Activated T-helper 2 cell treated with anti-CD3 and anti-CD28 coated beads, Interferon-gamma antibody, Interleukin-2, Interleukin-4, amounts not matched to agents 10 μg/mL and 5 μg/mL and 100 μg/mL, durations not matched to agents 14 hours and 24 hours and 36 hours (primary cell): ENCODE measurements at places on chromosomes 6 and 20.
A peak's percentile ranks its signal among the peaks of the same experiment; 100 is the strongest.

GRCh38 chr6:155309150-155309549 lies 5.1 kb downstream of the TFB1M start:
- no peak overlapping the region for H3K27ac ChIP-seq
- no peak overlapping the region for H3K4me3 ChIP-seq
- peaks cover 71% of the 10 kb centered on the region for H3K36me3 ChIP-seq
- H3K4me1 ChIP-seq = peaks cover 38% of the 10 kb centered on the region
- no peak for DNase-seq
- H3K27me3 ChIP-seq = no peaks in the 10 kb centered on the region

DNA sequence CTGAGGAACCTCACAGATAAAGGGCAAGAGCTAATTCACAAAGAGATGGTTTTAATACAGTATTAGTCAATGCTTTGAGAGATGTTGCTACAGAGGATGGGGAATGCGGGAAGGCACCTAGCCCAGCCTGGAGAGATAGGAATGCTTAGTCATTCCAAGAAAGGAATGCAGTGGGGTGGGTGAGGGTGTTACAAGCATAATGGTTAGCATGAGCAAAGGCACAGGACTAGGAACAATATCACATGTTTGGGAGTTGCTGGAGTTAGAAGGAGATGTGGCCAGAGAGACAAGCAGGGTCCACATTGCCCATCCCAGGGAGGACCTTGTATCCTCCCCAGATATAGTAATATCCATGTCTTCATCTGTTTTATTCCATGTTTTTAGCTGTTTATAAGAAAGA lies 107.0 kb upstream of the OGFRL1 start:
- H3K4me1 ChIP-seq = no peaks in the 10 kb centered on the region
- H3K36me3 ChIP-seq = no peaks in the 10 kb centered on the region
- no peak overlapping the region for H3K27ac ChIP-seq
- DNase-seq = no peak

- no peaks in the 10 kb centered on the region for H3K4me1 ChIP-seq
- no peak overlapping the region for H3K4me3 ChIP-seq
- no peak for DNase-seq
Observed at GRCh38 chr6:53765270-53765669, 29.5 kb upstream of the LRRC1 start.

GRCh38 chr6:37347670-37348111 lies 6.1 kb upstream of the RNF8 start:
- no peaks in the 10 kb centered on the region for H3K36me3 ChIP-seq
- DNase-seq = no peak
- H3K27me3 ChIP-seq = peaks cover 23% of the 10 kb centered on the region
- peaks cover 4% of the 10 kb centered on the region for H3K4me1 ChIP-seq
- no peak overlapping the region for H3K4me3 ChIP-seq

- H3K4me1 ChIP-seq = no peaks in the 10 kb centered on the region
- no peak for DNase-seq
- no peak overlapping the region for H3K27ac ChIP-seq
- no peak overlapping the region for H3K4me3 ChIP-seq
Observed at GRCh38 chr6:81561071-81561564, 191.4 kb downstream of the TENT5A start.

DNA sequence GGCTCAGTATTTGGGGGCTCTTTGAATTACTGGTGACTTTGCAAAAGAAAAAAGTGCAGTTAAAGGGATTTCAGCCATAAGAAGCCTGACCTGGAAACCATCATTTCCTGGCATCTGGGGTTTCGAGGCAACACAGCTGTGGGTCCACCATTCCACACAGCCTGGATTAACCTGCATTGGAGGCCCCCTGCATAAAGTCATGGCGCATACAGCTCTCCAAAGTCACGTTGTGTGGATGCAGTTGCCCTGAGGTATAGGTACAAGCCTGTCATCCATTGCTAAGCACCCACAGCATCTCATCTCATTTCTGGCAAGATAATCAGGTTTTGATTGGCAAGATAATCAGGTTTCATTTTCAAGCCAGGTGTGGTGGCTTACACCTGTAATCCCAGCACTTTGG lies 54.5 kb upstream of the TAGAP start:
- no peak overlapping the region for H3K4me3 ChIP-seq
- DNase-seq = no peak
- H3K4me1 ChIP-seq = peaks cover 80% of the 10 kb centered on the region
- no peaks in the 10 kb centered on the region for H3K36me3 ChIP-seq

DNA sequence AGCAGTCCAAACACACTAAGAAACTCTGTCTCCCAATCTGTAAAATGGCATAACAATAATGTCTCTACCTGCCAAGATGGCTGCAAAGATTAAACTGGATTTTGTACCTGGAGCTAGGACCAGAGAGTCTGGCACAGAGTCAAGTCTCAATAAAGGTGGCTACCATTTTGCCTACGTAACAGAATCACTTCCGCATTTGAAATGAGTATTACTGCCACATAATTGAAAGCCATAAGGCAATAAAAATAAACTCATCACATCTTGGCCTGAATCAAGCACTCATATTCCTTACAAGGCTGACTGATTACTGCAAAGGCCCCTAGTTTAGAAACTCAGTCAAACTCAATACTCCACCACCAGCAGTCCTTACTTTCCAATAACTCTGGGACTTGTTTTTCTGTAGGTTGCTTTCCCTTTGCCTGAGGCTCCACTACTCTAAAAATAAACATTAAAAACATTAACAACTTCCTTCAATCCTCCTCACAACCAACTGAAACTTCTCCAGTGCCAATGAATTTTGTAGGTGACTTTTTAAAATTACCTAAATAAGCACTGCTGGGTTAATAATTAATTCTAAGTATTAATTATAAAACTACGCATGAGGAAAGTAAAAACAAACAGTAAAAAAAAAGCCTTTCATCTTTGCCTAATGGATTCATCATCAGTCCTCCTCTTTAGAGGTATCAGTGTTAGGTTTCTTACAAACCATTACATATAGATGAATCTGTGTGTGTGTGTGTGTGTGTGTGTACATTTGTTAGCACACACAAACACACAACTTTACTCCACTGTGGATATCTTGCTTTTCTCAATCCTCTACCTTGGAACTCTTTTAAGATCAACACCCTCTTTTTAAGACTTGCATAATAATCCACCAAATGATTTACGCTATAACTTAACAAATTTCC lies 3.7 kb downstream of the KIF16B start:
- H3K4me1 ChIP-seq = peaks cover 22% of the 10 kb centered on the region
- no peak overlapping the region for H3K27ac ChIP-seq
- no peaks in the 10 kb centered on the region for H3K27me3 ChIP-seq
- no peaks in the 10 kb centered on the region for H3K36me3 ChIP-seq
- no peak overlapping the region for H3K4me3 ChIP-seq
- no peak for DNase-seq

- no peak for DNase-seq
- H3K27ac ChIP-seq = no peak overlapping the region
- no peak overlapping the region for H3K4me3 ChIP-seq
- no peaks in the 10 kb centered on the region for H3K36me3 ChIP-seq
- H3K4me1 ChIP-seq = no peaks in the 10 kb centered on the region
Observed at GRCh38 chr6:124772733-124773319, 189.4 kb upstream of the RNF217 start.

DNA sequence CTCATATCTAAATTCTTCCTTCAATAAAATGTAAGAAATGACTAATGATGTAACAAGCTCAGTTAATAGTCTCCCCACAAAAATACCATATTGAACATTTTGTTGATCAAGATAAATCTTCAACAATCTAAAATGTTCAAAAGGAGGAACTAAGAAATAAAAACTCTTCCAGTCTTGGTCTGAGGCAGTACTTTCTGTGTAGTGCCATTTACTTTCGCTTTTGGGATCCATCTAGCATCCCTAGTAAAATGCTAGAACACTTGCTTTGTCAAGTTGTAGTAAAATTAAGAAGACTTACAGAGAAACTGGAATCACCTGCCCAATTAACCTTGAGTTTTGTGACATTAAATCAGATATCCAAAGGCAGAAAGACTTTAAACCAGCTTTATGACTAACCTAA lies 246.4 kb downstream of the KHDRBS2 start:
- no peaks in the 10 kb centered on the region for H3K4me1 ChIP-seq
- no peak for DNase-seq
- no peak overlapping the region for H3K4me3 ChIP-seq
- no peak overlapping the region for H3K27ac ChIP-seq
- H3K27me3 ChIP-seq = no peaks in the 10 kb centered on the region
- H3K36me3 ChIP-seq = no peaks in the 10 kb centered on the region

- no peak for DNase-seq
- H3K36me3 ChIP-seq = peaks cover 21% of the 10 kb centered on the region
- H3K4me3 ChIP-seq = peak overlapping the region; percentile 98
Observed at GRCh38 chr6:137219664-137220252, 573 bp upstream of the IFNGR1 start.

GRCh38 chr6:31547727-31548543 lies 527 bp downstream of the NFKBIL1 start:
- no peaks in the 10 kb centered on the region for H3K27me3 ChIP-seq
- peak overlapping the region; percentile 78 for H3K27ac ChIP-seq
- H3K36me3 ChIP-seq = peaks cover 18% of the 10 kb centered on the region
- peak overlapping the region; percentile 84 for H3K4me3 ChIP-seq

GRCh38 chr20:57262784-57263609 lies 3.4 kb downstream of the BMP7 start:
- peaks cover 77% of the 10 kb centered on the region for H3K27me3 ChIP-seq
- no peaks in the 10 kb centered on the region for H3K36me3 ChIP-seq
- H3K4me1 ChIP-seq = peaks cover 9% of the 10 kb centered on the region
- no peak for DNase-seq
- H3K4me3 ChIP-seq = no peak overlapping the region
- no peak overlapping the region for H3K27ac ChIP-seq

- no peaks in the 10 kb centered on the region for H3K36me3 ChIP-seq
- H3K4me1 ChIP-seq = no peaks in the 10 kb centered on the region
- DNase-seq = no peak
Observed at GRCh38 chr6:170038251-170038650, 252.6 kb downstream of the DLL1 start.

- DNase-seq = no peak
- H3K36me3 ChIP-seq = no peaks in the 10 kb centered on the region
- H3K4me3 ChIP-seq = no peak overlapping the region
- no peaks in the 10 kb centered on the region for H3K4me1 ChIP-seq
- no peaks in the 10 kb centered on the region for H3K27me3 ChIP-seq
- H3K27ac ChIP-seq = no peak overlapping the region
Observed at GRCh38 chr6:51450248-51450957, 631.7 kb downstream of the TFAP2B start.

DNA sequence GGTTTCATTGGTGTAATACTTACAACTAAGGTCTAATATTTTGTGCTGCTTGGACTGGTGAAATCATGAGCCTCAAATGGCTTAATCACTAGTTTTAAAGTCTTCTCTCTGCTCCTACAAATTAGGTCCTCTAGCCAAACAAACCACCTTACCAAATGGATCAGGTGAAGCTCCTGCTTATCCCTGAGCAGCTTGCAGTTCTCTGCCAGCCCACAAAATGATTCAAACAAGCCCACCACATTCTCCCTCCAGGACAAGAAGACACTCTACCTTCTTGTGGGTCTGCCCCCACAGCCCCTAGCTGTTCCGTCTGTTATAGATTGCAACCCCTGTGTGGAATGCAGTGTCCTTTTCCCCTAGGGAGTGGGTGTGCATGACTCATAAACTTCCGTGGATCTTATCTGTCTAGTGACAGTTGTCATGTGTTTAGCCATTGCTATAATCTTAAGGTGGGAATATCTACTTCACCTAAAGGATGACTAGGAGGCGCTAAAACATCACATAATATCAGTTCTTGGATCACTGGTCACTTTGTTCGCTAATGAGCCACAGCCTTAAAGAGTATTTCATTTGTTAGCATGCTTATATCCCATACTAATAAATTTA lies 940.5 kb upstream of the MANEA start:
- H3K27me3 ChIP-seq = no peaks in the 10 kb centered on the region
- H3K4me1 ChIP-seq = no peaks in the 10 kb centered on the region
- no peak overlapping the region for H3K27ac ChIP-seq
- H3K4me3 ChIP-seq = no peak overlapping the region
- no peak for DNase-seq

- H3K27ac ChIP-seq = no peak overlapping the region
- no peak overlapping the region for H3K4me3 ChIP-seq
- peaks cover 28% of the 10 kb centered on the region for H3K4me1 ChIP-seq
Observed at GRCh38 chr20:53814060-53814459, 220.4 kb upstream of the ZNF217 start.

- DNase-seq = no peak
- H3K4me1 ChIP-seq = no peaks in the 10 kb centered on the region
- H3K4me3 ChIP-seq = no peak overlapping the region
- H3K27me3 ChIP-seq = no peaks in the 10 kb centered on the region
Observed at GRCh38 chr20:15139522-15139921, 802.1 kb upstream of the FLRT3 start.

DNA sequence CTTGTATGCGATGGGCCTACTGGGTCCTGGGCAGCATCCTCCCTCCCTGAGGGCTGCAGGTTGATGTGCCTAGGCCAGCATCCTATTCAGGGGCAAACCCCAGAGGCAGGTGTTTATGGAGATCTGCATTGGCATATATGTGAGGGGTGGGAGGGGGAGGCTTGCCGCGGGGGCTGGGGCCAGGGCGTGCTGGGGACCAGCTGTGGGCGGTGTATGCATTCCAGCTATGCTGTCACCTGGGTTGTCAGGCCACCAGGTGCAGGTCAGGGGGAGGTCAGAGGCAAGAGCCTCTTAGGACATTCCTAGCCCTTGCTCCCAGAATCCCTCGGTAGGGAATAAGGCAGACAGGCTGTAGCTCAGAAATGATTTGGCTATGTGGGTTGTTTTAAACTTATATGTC lies 11.9 kb downstream of the FOXA2 start:
- H3K4me1 ChIP-seq = peaks cover 5% of the 10 kb centered on the region
- H3K4me3 ChIP-seq = no peak overlapping the region
- H3K27me3 ChIP-seq = peaks cover 66% of the 10 kb centered on the region
- DNase-seq = no peak

- H3K4me1 ChIP-seq = peaks cover 2% of the 10 kb centered on the region
- no peak overlapping the region for H3K27ac ChIP-seq
- H3K36me3 ChIP-seq = no peaks in the 10 kb centered on the region
- DNase-seq = no peak
- H3K4me3 ChIP-seq = no peak overlapping the region
- no peaks in the 10 kb centered on the region for H3K27me3 ChIP-seq
Observed at GRCh38 chr6:119890470-119890869, 540.9 kb upstream of the MAN1A1 start.

GRCh38 chr20:47857187-47857568 lies 71.9 kb upstream of the SULF2 start:
- no peaks in the 10 kb centered on the region for H3K4me1 ChIP-seq
- H3K27ac ChIP-seq = no peak overlapping the region
- peaks cover 1% of the 10 kb centered on the region for H3K27me3 ChIP-seq
- no peak overlapping the region for H3K4me3 ChIP-seq
- DNase-seq = no peak

DNA sequence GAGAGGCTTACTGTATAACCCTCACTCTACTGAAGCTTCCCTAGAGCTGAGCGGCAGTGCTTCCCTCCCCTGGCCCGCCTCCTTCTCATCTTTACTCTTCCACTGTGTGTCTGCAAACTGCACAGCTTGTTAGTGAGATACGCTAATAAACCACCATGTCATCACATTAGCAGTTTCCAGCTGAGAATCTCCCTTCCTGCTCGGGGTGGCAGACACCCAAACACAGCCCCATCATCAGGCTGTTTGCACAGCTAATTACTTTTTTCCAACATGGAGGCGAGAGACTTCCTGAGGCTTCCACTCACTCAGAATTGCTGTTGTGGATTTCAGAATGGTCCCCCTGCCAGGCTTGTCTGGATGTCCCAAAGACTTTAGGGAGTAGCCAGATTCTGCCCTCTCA lies 444.9 kb upstream of the SULF2 start:
- no peak for DNase-seq
- H3K4me3 ChIP-seq = no peak overlapping the region
- H3K36me3 ChIP-seq = no peaks in the 10 kb centered on the region
- H3K27me3 ChIP-seq = no peaks in the 10 kb centered on the region
- H3K4me1 ChIP-seq = peaks cover 3% of the 10 kb centered on the region
- H3K27ac ChIP-seq = no peak overlapping the region

- H3K4me3 ChIP-seq = no peak overlapping the region
- no peaks in the 10 kb centered on the region for H3K27me3 ChIP-seq
- H3K27ac ChIP-seq = no peak overlapping the region
- no peak for DNase-seq
- H3K4me1 ChIP-seq = peaks cover 10% of the 10 kb centered on the region
Observed at GRCh38 chr6:54291146-54291545, 17.1 kb upstream of the TINAG start.
